ENCODE measurements at places on chromosomes 4 and X.

- H3K4me1 ChIP-seq, result no peaks in the 10 kb centered on the region
- H3K27ac ChIP-seq, result no peak overlapping the region
- DNase-seq, result no peak
- no peak overlapping the region for H3K4me3 ChIP-seq
Measured at GRCh38 chr4:52665592-52665991, 6.5 kb upstream of the USP46 start.

- no peak overlapping the region for H3K27ac ChIP-seq
- DNase-seq, result no peak
- H3K4me1 ChIP-seq, result no peaks in the 10 kb centered on the region
- H3K4me3 ChIP-seq, result no peak overlapping the region
- H3K27me3 ChIP-seq, result no peaks in the 10 kb centered on the region
Measured at GRCh38 chrX:153641627-153642026, 5.4 kb upstream of the DUSP9 start.

DNA sequence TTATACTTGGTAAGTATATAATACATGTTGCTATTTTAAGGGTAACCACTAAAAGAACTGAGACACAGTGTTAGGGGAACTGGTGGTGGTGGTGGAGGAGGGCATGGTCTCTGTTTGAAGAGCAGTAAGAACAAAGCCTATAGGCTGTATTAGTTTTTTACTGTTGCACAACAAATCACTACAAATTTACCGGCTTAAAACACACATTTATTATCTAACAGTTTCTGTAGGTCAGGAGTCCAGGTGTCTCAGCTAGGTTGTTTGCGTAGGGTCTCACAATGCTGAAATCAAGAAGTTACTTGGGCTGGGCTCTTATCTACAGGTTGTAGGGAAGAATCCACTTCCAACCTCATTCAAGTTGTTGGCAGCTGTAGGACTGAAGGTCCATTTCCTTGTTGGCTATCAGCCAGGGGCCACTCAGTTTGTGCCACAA lies 52.6 kb downstream of the CASK start:
- H3K4me1 ChIP-seq, result no peaks in the 10 kb centered on the region
- no peak overlapping the region for H3K4me3 ChIP-seq
- no peak overlapping the region for H3K27ac ChIP-seq
- no peak for DNase-seq
- no peaks in the 10 kb centered on the region for H3K27me3 ChIP-seq
- H3K36me3 ChIP-seq, result no peaks in the 10 kb centered on the region

GRCh38 chrX:9534686-9535085 lies 69.8 kb downstream of the TBL1X start:
- H3K36me3 ChIP-seq, result no peaks in the 10 kb centered on the region
- no peak for DNase-seq
- H3K27ac ChIP-seq, result no peak overlapping the region
- H3K4me1 ChIP-seq, result no peaks in the 10 kb centered on the region
- no peaks in the 10 kb centered on the region for H3K27me3 ChIP-seq

GRCh38 chrX:70313503-70313902 lies 23.6 kb downstream of the KIF4A start:
- no peak overlapping the region for H3K27ac ChIP-seq
- no peak overlapping the region for H3K4me3 ChIP-seq
- H3K36me3 ChIP-seq, result no peaks in the 10 kb centered on the region
- H3K4me1 ChIP-seq, result no peaks in the 10 kb centered on the region

GRCh38 chrX:110145854-110146253 lies 142.9 kb downstream of the TMEM164 start:
- DNase-seq, result peak; percentile 53
- no peak overlapping the region for H3K27ac ChIP-seq
- H3K4me1 ChIP-seq, result no peaks in the 10 kb centered on the region
- no peaks in the 10 kb centered on the region for H3K36me3 ChIP-seq
- no peaks in the 10 kb centered on the region for H3K27me3 ChIP-seq

DNA sequence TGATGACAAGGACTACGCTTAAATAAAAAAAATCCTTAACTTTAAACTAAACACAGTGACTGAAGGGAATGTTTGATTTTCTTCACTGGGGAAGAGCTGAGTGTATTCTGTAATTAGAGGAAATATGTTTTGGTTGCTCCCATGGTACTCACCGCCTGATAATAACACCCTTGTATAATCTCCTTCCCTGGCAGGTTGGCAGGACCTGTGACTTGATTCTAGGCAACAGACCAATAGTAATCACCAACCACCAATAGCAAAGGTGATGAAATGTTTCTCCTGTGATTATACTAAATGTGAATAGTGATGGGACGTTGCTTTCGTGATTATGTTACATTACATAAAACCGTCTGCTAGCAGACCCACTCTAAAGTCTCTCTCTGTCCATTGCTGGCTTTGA lies 536.8 kb upstream of the CPEB2 start:
- DNase-seq, result no peak
- H3K4me1 ChIP-seq, result no peaks in the 10 kb centered on the region
- no peaks in the 10 kb centered on the region for H3K36me3 ChIP-seq
- no peak overlapping the region for H3K27ac ChIP-seq

DNA sequence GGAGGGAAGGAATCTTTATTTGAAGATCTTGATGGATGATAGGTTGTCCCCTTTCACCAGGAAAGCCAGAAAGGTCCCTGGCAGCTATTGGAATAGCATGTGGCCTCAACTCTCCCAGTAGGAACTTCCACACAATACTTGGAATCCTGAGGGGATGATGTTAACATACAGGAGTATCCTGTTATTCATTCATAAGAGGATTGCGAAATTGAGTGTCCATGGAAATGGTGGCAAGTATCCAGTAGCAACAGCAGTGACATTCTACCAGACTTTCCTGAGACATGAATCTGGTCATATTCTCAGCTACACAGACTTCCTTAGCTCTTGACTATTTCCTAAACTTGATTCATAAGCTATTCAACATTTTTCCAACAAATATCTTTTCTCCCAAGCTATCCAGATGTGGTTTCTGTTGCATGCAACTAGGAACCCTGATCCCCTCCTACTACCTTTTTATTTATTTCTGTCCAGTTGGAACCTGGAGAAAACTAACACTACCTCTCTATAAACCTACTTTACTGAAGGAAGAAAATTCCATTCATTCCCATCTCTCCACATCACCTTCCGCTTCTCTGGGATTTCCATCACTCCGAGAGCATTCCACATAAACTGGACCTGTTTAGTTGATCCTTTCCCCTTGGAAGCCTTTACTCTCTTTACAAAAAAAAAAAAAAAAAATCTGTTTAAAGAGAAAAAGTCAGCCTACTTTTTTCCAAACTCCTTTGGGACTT lies 101.8 kb downstream of the ANXA5 start:
- H3K4me1 ChIP-seq, result no peaks in the 10 kb centered on the region
- H3K4me3 ChIP-seq, result no peak overlapping the region
- no peak overlapping the region for H3K27ac ChIP-seq
- no peaks in the 10 kb centered on the region for H3K36me3 ChIP-seq
- H3K27me3 ChIP-seq, result no peaks in the 10 kb centered on the region
- DNase-seq, result no peak

- no peak overlapping the region for H3K4me3 ChIP-seq
- H3K27me3 ChIP-seq, result no peaks in the 10 kb centered on the region
- H3K4me1 ChIP-seq, result no peaks in the 10 kb centered on the region
- DNase-seq, result no peak
Measured at GRCh38 chr4:41573502-41574001, 35.6 kb downstream of the LIMCH1 start.

DNA sequence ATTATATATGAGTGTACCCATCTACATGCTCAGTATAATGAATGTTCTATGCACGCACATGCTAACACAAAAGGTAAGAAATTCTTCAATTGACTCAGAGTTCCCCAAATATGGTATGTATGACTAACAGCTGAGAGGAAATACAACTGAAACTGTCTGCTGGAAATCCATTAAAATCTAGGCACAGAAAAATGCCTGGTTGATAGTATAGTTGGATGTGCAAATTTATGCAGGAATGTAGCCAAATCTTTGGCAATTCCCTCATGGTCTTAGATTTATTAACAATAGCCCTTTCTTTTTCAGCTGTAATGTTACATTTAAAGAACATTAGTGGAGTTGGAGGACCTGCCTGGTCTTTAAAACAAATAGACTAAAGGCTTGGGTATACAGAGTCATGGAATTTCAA lies 5.5 kb downstream of the CAMK2D start:
- no peak overlapping the region for H3K27ac ChIP-seq
- H3K36me3 ChIP-seq, result no peaks in the 10 kb centered on the region
- H3K27me3 ChIP-seq, result no peaks in the 10 kb centered on the region

- no peak for DNase-seq
- H3K36me3 ChIP-seq, result no peaks in the 10 kb centered on the region
- H3K27me3 ChIP-seq, result no peaks in the 10 kb centered on the region
- no peaks in the 10 kb centered on the region for H3K4me1 ChIP-seq
- H3K4me3 ChIP-seq, result no peak overlapping the region
Measured at GRCh38 chrX:37599729-37600128, 28.3 kb downstream of the LANCL3 start.

- H3K4me3 ChIP-seq, result no peak overlapping the region
- no peaks in the 10 kb centered on the region for H3K27me3 ChIP-seq
- no peaks in the 10 kb centered on the region for H3K36me3 ChIP-seq
- DNase-seq, result no peak
Measured at GRCh38 chr4:8041172-8041571, 101.5 kb upstream of the AFAP1 start.

DNA sequence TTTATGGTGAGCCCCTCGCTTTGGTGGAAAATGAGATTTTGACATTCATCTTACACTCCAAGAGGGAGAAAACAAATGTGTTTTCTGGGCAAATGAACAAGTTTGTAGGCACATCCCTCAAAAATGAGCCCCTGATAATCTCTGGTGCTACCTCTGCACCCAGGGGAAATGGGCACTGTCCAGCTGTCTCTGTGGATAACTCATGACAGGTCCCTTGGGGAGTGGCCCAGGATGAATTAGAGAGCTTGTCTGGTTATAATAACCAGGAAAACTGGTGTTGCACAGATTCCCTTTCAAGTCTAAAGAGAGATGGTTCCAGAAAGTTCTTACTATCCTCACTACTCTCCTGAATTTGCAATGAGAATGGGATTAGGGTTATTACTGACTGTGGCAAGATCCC lies 7.5 kb downstream of the RASL11B start:
- no peaks in the 10 kb centered on the region for H3K36me3 ChIP-seq
- no peaks in the 10 kb centered on the region for H3K27me3 ChIP-seq
- H3K4me1 ChIP-seq, result no peaks in the 10 kb centered on the region
- no peak overlapping the region for H3K27ac ChIP-seq

DNA sequence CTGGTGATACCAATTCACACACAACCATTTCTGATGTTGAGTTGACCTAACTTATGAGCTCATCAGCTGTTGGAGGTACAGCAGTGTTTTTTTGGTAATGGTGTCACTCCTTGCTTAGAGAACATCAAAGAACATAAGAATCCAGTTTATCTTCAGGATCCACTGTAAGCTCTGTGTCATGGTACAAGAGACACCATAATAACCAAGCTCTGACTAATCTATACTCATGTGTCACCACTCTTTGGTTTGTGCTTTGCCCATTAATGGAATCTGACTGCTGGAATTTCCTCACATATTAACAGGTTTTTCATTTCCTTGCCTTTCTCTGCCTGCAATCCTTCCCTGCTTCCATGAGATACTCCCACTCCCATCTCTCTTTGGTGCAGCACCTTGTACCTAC lies 735.1 kb upstream of the LCORL start:
- H3K4me3 ChIP-seq, result no peak overlapping the region
- no peak overlapping the region for H3K27ac ChIP-seq
- DNase-seq, result no peak
- H3K36me3 ChIP-seq, result no peaks in the 10 kb centered on the region
- H3K27me3 ChIP-seq, result no peaks in the 10 kb centered on the region

DNA sequence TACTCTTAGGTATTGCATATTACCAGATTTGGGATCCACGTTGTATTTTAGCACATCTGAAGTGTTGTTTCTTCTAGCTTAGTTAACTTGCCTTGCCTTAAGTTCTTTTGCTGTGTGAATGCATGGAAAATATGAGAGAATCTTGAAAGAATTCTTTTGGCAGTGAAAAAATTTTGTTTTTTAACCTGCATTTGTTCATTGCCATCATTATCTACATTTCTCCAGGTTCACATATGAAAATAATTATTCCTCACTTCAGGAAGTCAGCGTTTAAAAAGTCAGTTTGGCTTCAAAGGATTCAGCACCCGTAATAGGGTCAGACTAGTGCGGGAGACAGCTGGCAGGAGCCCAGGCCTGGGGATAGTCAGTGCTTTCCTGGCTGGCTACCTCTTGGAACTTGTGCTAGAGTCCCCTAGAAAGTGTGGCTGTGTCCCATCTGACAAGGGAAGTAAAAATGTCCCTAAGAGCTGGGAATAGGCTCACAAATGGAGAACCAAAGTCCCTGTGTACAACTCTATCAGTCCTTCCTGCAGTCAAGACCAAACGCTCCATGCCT lies 251.9 kb upstream of the KLF3 start:
- no peak overlapping the region for H3K27ac ChIP-seq
- no peak overlapping the region for H3K4me3 ChIP-seq
- no peaks in the 10 kb centered on the region for H3K36me3 ChIP-seq
- no peaks in the 10 kb centered on the region for H3K27me3 ChIP-seq
- DNase-seq, result no peak

DNA sequence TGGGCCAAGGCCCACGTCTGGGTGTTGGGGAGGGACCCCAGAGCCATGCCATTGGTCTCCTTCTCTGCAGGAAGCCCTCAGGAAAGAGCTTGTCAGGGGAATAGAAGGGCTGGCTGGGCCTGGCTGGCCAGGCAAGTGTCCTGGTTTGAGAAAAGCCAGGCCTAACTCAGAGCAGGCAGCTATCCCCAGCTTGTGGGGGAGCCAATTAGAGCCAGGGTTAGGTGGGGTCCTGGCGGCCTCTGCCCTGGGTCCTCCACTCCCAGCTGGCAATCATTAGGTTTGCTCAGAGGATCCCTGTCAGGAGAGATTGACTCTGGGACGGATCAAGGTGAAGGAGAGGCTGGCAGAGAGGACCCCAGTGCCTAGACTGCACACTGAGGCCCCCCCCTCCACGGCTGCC lies 64.8 kb downstream of the PJA1 start:
- H3K36me3 ChIP-seq, result no peaks in the 10 kb centered on the region
- no peak overlapping the region for H3K27ac ChIP-seq
- no peak overlapping the region for H3K4me3 ChIP-seq
- H3K4me1 ChIP-seq, result no peaks in the 10 kb centered on the region

GRCh38 chr4:138616775-138617174 lies 374.6 kb upstream of the SLC7A11 start:
- H3K36me3 ChIP-seq, result no peaks in the 10 kb centered on the region
- H3K4me1 ChIP-seq, result no peaks in the 10 kb centered on the region
- H3K4me3 ChIP-seq, result no peak overlapping the region
- no peak for DNase-seq
- H3K27ac ChIP-seq, result no peak overlapping the region

DNA sequence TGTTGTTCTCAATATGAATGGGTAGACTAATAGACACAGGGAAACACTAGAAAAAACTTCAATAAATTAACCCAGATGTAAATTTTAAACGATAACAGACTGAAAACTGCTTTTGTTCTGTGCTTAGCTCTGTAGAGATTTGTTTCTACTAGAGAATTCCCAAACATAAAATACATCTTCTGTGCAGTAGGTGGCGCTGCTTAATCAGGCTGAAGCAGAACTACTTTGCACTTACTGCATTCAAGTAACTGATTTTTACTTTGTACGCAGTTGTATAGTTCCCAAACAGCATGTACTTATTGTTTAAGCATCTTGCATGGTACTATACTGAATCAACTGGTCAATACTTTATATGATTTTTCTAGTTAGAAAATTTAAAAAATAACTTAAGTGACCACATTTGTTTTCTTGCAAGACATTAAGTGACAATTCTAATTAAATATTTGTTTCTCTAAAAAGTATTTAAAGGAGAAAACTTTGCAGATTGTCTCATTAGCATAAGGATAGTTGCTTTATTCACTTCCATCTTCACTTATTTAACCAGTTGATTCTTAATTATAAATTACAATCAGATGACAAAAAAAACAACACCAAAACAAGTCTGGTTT lies 490.6 kb downstream of the IL15 start:
- H3K27me3 ChIP-seq, result no peaks in the 10 kb centered on the region
- H3K4me3 ChIP-seq, result no peak overlapping the region
- H3K36me3 ChIP-seq, result no peaks in the 10 kb centered on the region
- H3K27ac ChIP-seq, result no peak overlapping the region
- peak; percentile 80 for DNase-seq
- H3K4me1 ChIP-seq, result no peaks in the 10 kb centered on the region
